ENCODE measurements at places on chromosomes 3 and 15.

GRCh38 chr3:43248185-43248583, 38.2 kb upstream of the SNRK start:
- no peak for DNase-seq

- DNase-seq = no peak
Observed at GRCh38 chr15:50183112-50183794, 1.3 kb downstream of the SLC27A2 start.

DNA sequence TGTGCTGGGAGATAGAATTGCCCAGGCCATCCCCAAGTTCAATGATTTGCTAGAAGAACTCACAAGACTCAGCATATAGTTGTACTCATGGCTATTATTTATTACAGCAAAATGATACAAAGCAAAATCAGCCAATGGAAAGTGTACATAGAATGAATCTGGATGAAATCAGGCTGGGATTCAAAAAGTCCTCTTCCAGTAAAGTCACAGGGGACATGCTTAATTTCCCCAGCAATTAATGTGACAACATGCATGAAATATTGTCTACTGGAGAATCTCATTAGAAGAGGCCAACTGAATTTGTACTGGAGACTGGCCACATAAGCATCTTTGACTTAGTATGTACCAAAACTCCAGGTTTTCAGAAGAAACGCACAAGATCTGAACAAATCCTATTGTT, 1043.1 kb downstream of the NAALADL2 start:
- DNase-seq = no peak

DNA sequence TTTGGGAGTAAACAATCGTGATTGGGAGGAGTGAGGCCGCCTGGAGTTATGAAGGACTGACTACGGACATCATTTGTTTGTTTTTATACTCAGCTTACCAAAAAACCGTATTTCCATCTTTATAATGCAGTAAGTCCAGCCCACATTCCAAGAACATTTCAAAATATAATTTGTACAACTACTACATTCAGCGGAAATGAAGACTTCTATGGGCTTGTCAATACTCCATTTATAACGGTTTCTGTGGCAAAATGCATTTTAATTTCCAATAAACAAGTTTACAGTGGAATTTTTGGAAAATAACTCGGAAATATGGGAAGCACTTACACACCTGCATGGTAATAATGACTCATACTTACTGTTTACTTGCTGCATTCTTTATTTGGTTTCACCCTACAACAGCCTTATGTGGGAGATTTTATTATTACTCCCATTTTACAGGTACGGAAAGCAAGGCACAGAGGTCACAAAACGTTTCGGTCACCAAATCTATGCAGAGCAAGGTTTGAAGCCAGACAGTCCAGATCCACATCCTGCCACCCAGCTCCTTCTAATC, 62.3 kb downstream of the LDHAL6B start:
- DNase-seq = no peak

DNA sequence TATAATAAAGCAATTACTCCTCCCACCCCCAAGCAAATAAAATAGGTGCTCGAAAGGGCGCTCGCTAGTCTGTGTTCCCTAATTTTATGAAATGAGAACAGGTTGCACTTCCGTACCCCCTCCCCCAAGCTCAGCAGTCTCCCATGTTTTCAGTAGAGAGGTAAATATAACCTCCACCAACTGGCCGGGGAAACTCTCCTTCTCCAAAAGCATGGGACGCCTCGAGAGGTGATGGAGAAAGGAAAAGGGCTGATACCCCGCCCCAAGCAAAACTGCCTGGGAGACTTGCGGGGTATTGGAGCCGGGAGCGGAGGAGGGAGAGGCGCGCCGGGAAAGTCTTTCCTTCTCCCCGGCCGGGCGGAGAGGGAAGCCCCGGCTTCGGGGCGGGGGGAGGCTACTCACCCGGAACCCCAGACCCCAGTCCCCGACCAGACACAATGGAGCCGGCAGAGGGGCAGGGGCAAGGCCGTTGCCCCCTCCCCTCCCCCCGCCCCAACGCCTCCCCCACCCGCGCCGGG, 605 bp downstream of the DCUN1D1 start:
- DNase-seq = no peak

DNA sequence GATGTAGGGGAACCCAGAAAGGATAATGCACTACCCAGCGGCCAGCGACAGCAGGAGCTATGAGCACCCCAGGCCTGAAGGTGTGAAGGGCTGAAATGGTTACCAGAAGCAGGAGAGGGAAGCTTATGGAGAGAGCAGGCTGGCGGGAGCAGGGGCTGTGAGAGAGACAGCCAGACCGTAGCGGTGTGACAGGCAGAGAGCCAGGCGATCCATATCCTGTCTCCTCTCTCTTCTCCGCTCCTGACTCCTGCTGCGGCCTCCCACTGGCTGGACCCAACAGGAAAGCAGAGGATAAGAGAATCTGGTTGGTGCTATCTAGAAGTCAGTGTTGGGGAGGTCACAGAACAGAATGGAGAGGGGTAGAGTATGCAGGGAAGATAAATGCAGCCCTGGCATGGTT, 49.9 kb downstream of the BTD start:
- no peak for DNase-seq

GRCh38 chr15:92166029-92166428, 227.7 kb upstream of the ST8SIA2 start:
- DNase-seq = no peak
